ENCODE measurements at places on chromosomes 2 and 18.

DNA sequence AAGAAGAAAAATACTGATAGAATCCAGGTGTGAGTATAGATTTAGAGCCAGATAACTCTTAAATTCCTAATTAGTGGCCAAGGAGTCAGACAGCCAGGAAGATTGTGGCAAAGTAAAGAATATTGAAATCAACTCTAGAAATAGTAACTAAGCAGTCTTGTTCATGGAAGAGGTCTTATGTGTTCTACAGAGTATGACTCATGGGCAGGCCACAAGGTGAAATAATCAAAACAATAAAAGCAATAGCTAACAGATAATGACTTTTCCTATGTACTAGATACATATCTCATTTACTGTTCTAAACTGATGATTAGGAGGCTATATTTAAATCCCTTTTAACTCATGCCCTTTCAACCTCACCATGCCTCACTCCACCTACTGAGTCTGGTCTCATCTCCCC lies 227.4 kb upstream of the COL3A1 start:
- no peak for DNase-seq

DNA sequence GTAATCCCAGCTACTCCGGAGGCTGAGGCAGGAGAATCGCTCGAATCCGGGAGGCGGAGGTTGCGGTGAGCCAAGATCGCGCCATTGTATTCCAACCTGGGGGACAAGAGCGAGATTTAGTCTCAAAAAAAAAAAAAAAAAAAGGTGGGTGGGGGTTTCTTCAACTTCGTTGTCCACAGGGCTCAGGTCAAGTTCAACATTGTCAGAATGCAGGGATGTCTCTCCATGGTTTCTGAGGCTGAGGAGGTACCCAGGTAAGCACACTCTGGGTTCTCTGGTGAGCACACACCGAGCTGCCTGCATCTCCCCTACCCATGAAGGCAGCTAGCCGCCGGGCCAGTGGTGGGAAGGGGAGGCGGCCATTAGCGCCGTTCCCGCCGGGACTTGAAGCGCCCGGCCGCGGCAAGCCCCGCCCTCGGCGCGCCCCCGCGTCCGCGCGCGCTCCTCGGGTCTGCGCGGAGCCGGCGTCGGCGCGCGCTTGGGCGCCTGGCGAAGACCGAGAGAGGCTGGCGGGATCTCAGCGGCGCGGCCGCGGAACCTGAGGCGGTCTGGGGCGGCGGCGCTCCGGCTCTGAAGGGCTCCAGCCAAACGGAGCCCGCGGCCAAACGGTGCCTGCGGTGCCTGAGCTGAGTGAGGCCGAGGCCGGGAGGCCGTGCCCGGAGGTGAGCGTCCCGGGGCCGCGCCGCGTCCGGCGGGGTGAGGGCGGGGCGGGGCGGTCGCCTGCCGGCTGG lies at the start of gene UBXN2A:
UBXN2A (plus strand) TSS at position 477 of the 731 bp plus-strand sequence. CDS start 17,852 bp downstream, outside the sequence.
- DNase-seq: peak; percentile 96

DNA sequence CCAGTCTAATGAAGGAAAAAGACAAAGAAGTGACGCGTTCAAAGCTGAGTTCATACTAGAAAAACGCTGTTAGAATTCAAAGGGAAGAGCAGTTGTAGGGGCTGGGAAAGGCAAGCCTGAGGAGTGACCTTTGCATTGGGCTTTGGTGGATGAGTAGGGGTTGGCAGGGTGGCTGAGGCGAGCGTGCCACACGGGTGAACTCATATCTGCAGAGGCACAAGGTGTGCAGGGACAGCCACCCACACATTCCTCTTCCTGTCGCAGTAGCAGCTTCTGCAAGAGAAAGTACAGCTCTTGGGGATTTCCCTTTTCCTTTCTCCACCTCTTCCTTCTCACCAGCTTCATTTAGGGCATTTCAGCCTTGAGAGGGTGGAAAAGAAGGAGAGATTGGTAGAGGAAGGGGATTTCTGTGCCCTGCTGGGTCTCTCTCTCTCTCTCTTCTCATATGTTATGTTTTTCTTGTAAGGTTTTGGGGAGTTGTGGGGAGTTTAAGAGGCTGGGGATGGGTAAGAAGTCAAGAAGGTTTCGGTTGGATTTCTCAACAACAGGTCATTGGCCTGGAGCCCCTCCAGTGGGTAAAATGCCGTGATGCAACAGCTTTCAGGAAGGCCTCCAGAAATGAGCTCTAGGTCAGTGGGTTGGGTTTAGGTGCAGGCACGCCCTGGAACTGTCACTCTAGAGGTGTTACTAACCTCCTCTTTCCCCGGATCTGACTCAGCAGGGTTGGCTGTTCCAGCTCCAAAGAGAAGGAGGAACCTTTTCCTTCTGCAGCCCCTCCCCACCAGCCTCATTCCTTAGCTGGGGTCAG lies 40.1 kb downstream of the ODC1 start:
- no peak for DNase-seq

DNA sequence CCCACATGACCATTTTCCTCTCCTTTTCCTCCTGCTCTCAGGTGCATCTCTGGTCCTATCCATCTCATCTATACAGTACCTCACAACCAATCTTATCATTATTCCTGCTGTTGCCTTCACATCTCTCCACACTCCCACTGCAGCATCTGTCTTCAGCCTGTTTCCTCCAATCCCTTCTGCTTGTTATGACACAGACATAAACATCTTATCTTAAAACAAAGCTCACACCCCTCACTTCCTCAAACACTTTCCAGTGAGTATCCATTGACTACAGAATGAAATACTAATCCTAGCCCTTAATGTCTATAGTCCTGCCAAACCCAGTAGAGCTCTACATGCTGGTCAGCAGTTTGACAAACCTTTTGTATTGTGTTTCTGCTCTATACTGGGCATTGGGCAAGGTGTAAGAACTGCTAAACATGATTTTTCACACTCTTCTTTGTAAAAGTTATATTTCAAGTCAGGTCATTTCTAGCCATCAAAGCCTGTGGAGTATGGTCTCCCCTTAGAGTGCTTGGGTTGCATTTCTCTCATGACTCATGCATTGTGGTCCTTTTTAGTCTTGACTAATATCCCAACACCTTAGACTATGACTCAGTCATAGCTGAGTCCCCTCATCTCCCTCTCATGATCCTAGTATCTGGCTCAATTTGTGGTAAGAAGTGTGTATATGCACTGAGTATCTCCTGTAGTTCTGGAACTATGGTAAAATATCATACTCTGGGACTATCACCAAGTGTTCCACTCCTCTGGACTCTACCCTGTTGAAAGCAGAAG lies 187.0 kb downstream of the CYRIA start:
- no peak for DNase-seq

GRCh38 chr18:37450434-37451132 lies 115.0 kb downstream of the CELF4 start:
- peak; percentile 97 for DNase-seq

DNA sequence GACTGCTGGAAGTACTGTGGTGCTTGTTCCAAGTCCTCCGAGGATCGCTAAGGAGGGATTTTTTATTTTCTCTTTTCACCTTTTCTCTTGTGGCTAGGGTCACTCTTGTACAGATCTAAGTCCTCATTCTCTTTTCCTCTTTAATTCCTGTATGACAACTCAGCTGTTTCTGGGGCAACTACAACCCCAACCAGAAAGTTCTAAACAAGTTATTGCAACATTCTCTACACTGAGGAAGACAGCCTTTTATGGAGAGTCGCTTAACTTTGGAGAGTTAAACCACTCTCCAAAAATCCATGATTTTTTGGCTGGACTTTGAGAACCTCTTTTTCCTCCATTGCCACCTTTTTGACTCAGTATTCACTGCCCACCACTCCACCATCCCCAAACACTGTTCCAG lies 74.0 kb upstream of the SESTD1 start:
- no peak for DNase-seq

DNA sequence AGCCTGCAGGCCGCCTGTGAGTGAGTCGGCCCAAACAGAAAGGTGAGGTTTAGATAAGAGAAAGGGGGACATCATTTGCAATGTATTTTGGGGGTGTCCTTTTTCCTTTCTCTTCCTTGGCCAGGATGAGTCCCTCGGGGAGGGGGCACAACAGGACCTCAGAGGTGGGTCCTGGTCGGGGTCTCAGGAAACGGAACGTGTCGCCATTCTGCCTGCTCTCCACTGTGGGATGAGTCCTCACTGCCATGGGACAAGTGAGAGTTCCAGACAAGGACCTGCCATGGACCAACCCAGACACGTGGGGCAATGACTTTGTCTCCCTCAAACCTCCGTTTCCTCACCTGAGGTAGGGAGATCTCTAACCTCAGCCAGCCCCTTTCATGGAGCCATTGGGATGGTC lies 67.9 kb upstream of the TAF1B start:
- no peak for DNase-seq

DNA sequence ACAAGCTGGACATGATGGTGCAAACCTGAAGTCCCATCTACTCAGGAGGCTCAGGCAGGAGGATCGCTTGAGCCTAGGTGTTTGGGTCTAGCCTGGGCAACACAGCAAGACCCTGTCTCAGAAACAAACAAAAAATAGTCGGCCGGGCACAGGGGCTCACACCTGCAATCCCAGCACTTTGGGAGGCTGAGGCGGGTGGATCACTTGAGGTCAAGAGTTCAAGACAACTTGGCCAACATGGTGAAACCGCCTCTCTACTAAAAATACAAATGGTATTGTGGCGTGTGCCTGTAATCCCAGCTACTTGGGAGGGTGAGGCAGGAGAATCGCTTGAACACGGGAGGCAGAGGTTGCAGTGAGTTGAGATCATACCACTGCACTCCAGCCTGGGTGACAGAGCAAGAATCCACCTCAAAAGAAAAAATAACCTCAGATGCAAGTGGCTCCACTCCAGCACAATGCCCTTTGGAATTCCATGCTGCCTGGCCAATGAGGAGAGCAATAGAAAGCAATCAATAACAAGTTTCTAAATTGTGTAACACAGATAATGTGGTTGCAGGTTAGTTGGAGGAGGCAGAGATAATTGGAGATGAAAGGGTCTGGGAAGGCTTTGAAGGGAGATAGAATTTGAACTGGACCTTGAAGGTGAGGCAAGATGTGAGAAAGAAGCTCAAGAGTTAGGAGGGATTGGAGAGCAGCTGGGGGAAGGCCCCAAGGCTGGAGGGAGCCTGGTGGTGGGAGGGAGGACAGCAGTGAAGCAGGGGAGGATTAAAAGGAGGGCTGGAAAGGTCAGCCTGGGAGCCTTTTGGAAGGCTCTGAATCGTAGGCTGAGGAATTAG lies 6.0 kb downstream of the TTC31 start:
- no peak for DNase-seq

DNA sequence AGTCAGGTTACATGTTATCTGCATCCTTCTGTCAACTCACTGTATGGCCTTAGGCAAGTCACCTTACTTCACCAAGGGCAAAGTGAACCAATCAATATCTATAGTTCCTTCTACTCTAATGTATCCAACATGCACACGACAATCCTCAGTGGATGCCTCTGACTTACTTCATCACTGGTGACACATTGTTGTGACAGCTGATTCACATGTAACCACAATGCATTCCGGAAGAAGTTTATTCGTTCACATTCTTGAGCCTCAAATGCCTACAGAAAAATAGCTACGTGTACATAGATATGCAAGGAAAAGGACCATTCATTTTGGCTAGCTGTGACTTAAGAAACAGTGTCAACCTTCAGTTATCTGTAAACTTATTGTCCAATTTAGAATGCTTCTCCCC lies 26.3 kb upstream of the EPG5 start:
- DNase-seq: peak; percentile 14

DNA sequence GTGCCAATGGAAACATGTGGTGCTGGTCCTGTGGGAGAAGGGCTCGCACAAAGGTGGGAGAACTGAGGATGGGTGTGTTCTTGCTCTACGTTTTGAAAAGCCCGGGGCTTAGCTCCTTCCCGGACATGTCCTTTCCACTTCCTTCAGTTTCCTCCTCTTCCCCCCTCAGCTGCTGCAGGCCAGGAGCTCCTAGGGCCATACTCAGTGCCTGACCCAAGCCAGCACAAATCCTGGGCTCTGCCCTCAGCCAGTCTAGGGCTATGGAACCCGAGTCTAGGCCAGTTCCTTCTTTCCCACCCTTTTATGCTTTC lies 1.4 kb upstream of the SIX2 start:
- DNase-seq: no peak

- no peak for DNase-seq
Measured at GRCh38 chr2:227578642-227579041, 20.1 kb upstream of the SCYGR2 start.

- no peak for DNase-seq
Measured at GRCh38 chr2:38716185-38716584, 35.0 kb downstream of the SRSF7 start.

GRCh38 chr2:60500861-60501260 lies 52.6 kb downstream of the BCL11A start:
- DNase-seq: no peak

DNA sequence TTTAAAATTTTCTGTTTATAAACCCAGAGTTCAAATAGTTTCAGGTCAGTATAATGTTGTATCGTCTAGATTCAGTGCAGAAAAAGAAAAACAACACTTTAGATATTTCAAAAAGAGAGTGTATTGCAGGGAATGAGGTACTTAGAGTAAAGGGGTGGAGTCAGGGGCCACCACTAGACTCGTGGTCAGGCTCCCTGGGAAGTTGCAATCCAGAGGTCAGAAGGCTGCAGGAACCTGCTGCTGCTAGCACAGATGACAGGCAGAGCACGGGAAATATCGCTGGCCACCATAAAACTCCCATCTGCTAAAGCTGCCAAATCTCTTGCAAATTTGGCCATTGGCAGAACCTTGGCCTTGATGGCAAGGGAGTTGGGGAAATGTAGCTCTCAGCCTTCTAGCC lies 64.6 kb downstream of the THNSL2 start:
- DNase-seq: no peak

DNA sequence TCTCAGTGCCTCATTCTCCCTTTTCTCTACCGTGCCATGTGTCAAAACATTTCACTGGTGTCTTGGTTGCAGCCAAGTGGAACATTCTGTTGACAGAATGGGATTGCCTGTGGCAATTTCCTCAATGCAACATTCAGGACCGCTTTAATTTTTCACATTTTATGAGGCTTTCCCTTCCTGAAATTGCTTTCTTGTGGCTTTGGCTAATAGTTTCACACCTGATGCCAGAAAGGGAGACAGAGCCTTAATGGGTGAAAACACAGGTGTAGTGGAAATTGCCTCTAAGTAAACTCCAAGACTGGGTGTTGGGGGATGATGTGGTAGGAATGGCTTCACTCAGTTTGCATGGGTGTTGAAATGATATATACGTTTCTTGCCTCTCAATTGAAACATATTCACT lies 278.3 kb downstream of the TSN start:
- DNase-seq: no peak

- DNase-seq: no peak
Measured at GRCh38 chr18:10511236-10511635, 14.6 kb upstream of the NAPG start.

- DNase-seq: no peak
Measured at GRCh38 chr2:3527886-3528785, 8.8 kb upstream of the ADI1 start.

Data from eye (tissue), 1 donor.